ENCODE measurements at places on chromosomes 1 and 21. TPM values are rescaled to one million over a fixed set of nuclear protein-coding genes. Genes with fewer than 3 reads are reported as not detected.
A peak's percentile ranks its signal among the peaks of the same experiment; 100 is the strongest.

GRCh38 chr1:34806396-34806795 is 13.6 kb downstream of the GJA4 start:
- H3K27me3 ChIP-seq: no peaks in the 10 kb centered on the region
- DNase-seq: no peak
- H3K36me3 ChIP-seq: peaks cover 9% of the 10 kb centered on the region
- no peaks in the 10 kb centered on the region for H3K4me1 ChIP-seq

GRCh38 chr1:160154790-160155189 is 3.4 kb downstream of the ATP1A4 start:
- no peak overlapping the region for H3K4me3 ChIP-seq
- no peaks in the 10 kb centered on the region for H3K36me3 ChIP-seq
- DNase-seq: no peak
- H3K27me3 ChIP-seq: no peaks in the 10 kb centered on the region

KRTAP19-1 gene
- total RNA-seq: not detected

URB2 gene
- 4.8 TPM for total RNA-seq

DNA sequence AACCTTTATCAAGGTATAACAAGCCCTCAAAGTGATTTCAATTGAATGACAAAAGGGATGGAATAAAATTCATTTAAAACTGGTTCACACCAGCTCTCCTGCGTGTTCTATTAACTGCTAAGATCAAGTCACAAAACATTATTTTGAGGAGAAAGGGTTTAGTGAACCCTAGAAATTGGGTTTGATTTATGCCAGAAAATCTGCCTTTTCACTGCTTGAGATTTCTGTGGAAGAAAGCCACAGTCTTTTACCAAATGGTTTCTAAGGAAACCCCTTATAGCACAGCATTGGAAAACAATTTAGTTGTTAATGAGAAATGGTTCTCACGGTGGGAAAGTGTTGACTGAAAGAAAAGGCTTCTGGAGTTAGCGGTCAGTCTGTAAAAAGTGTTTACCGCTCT is 43.6 kb upstream of the DPH5 start:
- DNase-seq: no peak
- no peaks in the 10 kb centered on the region for H3K36me3 ChIP-seq
- H3K27me3 ChIP-seq: no peaks in the 10 kb centered on the region
- H3K4me3 ChIP-seq: no peak overlapping the region
- peaks cover 16% of the 10 kb centered on the region for H3K4me1 ChIP-seq

- H3K4me1 ChIP-seq: no peaks in the 10 kb centered on the region
- no peak for DNase-seq
- no peaks in the 10 kb centered on the region for H3K27me3 ChIP-seq
- no peaks in the 10 kb centered on the region for H3K36me3 ChIP-seq
These were observed 313.8 kb downstream of the S1PR1 start for GRCh38 chr1:101550581-101550980.

GRCh38 chr21:44370027-44370735 is 16.8 kb downstream of the TRPM2 start:
- H3K27ac ChIP-seq: no peak overlapping the region
- peaks cover 11% of the 10 kb centered on the region for H3K27me3 ChIP-seq
- DNase-seq: no peak
- no peaks in the 10 kb centered on the region for H3K36me3 ChIP-seq
- H3K4me3 ChIP-seq: peak overlapping the region; percentile 16
- peaks cover 3% of the 10 kb centered on the region for H3K4me1 ChIP-seq

- H3K4me3 ChIP-seq: no peak overlapping the region
- DNase-seq: no peak
- no peaks in the 10 kb centered on the region for H3K4me1 ChIP-seq
- H3K27me3 ChIP-seq: no peaks in the 10 kb centered on the region
- no peak overlapping the region for H3K27ac ChIP-seq
- H3K36me3 ChIP-seq: no peaks in the 10 kb centered on the region
These were observed 44.8 kb upstream of the FMOD start for GRCh38 chr1:203395751-203396150.

DNA sequence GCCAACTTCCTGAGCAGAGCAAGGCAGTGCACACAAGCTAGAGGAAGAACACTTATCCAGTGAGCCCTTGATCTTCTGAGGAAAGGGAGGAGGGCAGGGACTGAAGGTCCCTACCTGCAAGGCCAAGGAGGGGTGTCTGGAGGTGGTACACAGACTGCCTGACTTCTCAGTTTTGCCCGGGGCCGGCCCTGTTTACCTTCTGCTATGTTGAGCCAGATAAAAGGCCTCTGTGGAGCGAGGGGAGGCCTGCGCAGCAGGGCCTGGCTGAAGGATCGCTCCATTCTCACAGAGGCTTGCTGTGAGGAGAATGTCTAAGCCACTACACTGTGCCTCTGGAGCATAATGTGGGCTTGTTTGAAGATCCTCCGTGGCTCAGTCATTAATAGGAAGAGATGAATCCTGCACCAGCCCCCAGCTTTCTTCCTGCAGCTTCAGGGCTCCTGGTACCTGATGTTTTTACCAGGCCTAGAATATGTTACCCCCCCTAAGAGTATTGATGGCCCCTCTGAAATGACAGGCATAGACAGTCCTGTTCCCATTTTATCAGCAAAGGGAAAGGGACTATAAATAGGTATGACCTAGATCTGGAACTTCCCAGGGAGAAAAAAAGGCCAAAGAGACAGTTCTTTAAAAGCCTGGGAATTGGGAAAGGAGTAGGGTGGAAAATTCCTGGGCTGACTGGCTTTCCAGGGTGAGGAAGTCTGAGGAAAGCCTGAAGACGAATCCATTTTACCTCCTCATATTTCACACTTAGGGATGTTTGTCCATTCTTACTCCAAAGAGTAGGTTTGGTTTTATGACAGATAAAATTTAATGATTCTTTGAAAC is 4.7 kb downstream of the POGK start:
- peak overlapping the region; percentile 73 for H3K27ac ChIP-seq
- H3K27me3 ChIP-seq: no peaks in the 10 kb centered on the region
- DNase-seq: no peak
- H3K4me1 ChIP-seq: peaks cover 78% of the 10 kb centered on the region

GRCh38 chr1:67227196-67227595 is 60.9 kb downstream of the IL23R start:
- no peak for DNase-seq
- no peaks in the 10 kb centered on the region for H3K36me3 ChIP-seq
- peaks cover 5% of the 10 kb centered on the region for H3K27me3 ChIP-seq
- H3K4me1 ChIP-seq: no peaks in the 10 kb centered on the region
- H3K4me3 ChIP-seq: no peak overlapping the region

DNA sequence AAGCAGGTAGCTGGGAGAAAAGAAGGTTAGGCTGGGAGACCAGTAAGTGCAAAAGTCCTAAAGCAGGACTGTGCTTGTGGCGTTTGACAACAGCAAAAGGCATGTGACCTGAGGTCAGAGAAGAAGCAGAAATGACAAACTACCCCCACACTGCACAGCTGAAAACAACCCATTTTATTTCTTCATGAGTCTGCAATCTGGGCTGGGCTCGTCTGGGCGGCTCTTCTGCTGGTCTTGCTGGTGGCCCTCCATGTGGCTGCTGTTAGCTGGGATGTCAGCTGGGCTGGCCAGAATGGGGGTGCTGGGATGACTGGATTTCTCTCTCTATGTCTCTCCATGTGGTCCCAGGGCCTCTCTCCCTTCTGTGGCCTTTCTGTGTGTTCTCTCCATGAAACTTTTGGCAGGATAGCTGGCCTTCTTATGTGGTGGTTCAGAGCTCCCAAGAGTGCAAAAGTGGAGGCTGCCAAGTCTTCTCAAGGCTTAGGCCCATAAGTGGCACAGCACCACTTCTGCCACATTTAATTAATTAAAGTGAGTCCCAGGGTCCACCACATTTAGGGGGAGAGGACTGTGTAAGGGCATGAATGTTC is 128.6 kb downstream of the RIPK4 start:
- H3K27me3 ChIP-seq: no peaks in the 10 kb centered on the region
- H3K27ac ChIP-seq: no peak overlapping the region
- no peak overlapping the region for H3K4me3 ChIP-seq
- H3K36me3 ChIP-seq: no peaks in the 10 kb centered on the region

DNA sequence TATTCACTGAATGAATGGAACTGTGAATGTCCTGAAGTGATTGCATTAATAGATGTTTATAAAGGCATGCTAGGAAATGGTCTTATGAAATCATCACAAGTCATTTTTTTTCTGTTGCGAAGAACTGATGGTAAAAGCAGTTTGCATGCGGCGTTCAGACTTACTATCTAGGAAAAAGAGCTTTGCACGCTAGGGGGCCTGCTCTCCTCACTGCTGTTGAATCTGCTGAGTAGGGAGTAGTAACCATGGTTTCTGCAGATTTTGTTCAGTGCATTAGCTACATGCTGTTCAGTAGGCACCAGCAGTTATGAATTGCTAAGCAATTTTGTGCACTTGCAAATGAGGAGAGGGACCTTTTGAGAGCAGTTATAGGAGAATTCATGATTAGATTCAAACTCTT is 57.9 kb downstream of the CENPF start:
- no peak overlapping the region for H3K4me3 ChIP-seq
- no peaks in the 10 kb centered on the region for H3K27me3 ChIP-seq
- no peaks in the 10 kb centered on the region for H3K4me1 ChIP-seq
- no peak for DNase-seq
- H3K36me3 ChIP-seq: no peaks in the 10 kb centered on the region
- H3K27ac ChIP-seq: no peak overlapping the region

- no peak overlapping the region for H3K4me3 ChIP-seq
- no peaks in the 10 kb centered on the region for H3K4me1 ChIP-seq
- H3K27ac ChIP-seq: no peak overlapping the region
- no peaks in the 10 kb centered on the region for H3K27me3 ChIP-seq
These were observed 33.5 kb downstream of the ZMYM1 start for GRCh38 chr1:35112668-35113067.

DNA sequence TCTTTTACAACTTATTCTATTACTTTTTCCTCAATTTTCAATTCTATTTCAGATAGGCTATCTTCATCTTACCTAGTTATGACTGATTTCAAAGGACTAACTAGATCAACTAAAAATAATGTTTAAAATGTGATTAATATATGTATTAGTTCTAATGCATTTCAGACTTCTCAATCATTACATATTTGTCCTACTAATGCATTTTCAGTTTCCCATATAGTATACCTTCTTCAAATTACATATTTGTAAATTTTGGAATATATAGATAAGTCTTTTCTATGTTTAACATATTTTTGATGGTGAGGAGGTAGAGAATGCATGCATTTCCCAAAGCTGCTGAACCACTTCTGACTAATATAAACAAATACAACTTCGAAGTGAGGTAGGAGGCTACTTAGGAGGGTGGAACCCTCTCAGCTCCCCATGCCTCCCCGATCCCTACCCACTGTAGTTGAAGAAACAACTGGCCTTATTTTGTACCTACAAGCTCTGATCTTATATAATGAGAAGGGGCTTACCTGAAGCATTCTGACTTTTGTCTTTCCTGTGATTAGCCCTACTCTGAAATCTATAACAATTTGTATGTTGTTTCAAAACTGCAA is 1.7 kb downstream of the TRMT1L start:
- no peaks in the 10 kb centered on the region for H3K4me1 ChIP-seq
- H3K4me3 ChIP-seq: no peak overlapping the region
- H3K27ac ChIP-seq: peak overlapping the region; percentile 96
- no peak for DNase-seq
- no peaks in the 10 kb centered on the region for H3K36me3 ChIP-seq

GRCh38 chr1:183291802-183292514 is 105.9 kb downstream of the LAMC2 start:
- H3K27me3 ChIP-seq: no peaks in the 10 kb centered on the region
- no peak for DNase-seq
- no peaks in the 10 kb centered on the region for H3K36me3 ChIP-seq

Measured in heart left ventricle (tissue), 16 donors.